CD4-positive, alpha-beta T cell (primary cell): ENCODE measurements at places on chromosomes 16 and 17. TPM values are rescaled to one million over a fixed set of nuclear protein-coding genes. Genes with fewer than 3 reads are reported as not detected.

HOXB7 gene
- total RNA-seq = not detected

RNF112 gene
- 1.4 TPM for total RNA-seq

TBC1D3H gene
- not detected for total RNA-seq

SULT1A2 gene
- total RNA-seq = 0.45 TPM

PLLP gene
- 1.8 TPM for total RNA-seq

PRSS27 gene
- total RNA-seq = 0.44 TPM

HOXB1 gene
- not detected for total RNA-seq

SDR42E2 gene
- 1.0 TPM for total RNA-seq

KRT24 gene
- not detected for total RNA-seq

ABCC12 gene
- total RNA-seq = not detected

DNA sequence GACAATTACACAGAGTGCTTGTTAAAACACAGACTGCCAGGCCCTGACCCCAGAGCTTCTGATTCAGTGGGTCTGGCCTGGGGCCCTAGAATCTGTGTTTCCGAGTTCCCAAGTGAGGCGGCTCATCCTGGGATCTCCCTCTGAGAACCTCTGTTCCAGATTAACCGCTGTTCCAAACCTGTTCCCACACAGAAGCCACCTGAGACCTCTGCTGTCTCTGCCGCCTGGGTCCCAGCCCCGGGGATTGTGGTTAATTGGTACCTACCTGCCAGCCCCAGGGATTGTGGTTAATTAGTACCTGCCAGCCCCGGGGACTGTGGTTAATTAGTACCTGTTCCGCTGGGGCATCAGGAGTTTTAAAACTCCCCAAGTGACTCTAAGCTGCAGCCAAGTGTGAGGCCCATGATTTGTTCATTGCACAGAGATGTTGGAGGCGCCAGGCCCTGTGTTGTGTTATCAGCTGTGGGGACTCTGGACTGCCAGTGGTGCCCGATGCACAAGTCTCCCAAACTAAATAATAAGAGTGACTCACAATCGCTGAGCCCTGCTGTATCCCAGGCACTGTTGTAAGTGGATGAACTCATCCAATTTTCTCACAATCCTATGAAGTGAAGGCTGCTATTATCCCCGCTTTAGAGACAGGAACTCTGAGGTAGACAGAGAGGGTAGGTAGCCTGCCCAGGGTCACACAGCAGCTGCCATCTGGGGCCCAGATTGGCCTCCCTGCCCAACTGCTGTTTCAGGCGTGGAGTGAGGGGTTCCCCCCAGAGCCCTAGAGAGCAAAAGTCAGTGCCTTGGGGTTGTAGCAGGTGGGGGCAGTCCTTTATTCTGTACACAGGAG lies 219.7 kb downstream of the IRF8 start:
- H3K27ac ChIP-seq = no peak overlapping the region
- peaks cover 6% of the 10 kb centered on the region for H3K27me3 ChIP-seq
- no peak for DNase-seq
- H3K4me1 ChIP-seq = no peaks in the 10 kb centered on the region

DNA sequence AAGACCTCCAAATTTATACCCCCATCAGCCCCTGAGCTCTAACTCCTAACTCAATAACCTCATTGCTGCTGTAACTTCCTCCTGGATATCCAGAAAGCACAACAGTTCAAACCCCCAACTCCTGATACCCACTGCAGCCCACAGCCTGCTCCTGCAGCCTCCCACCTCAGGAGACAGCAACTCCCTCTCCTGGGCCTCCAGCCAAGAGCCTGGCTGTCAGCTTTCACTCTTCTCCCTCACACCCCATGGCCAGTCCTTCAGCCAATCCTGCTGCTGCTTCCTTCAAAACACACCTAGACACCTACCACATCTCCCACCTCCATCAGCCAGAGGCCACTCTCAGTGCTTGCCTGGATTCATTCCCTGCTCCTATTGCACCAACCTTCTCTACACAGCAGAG lies 5.4 kb downstream of the GINS2 start:
- no peaks in the 10 kb centered on the region for H3K27me3 ChIP-seq
- H3K27ac ChIP-seq = no peak overlapping the region
- no peak overlapping the region for H3K4me3 ChIP-seq
- H3K4me1 ChIP-seq = peaks cover 31% of the 10 kb centered on the region
- peaks cover 2% of the 10 kb centered on the region for H3K36me3 ChIP-seq
- no peak for DNase-seq

- H3K36me3 ChIP-seq = no peaks in the 10 kb centered on the region
- no peaks in the 10 kb centered on the region for H3K27me3 ChIP-seq
- H3K4me1 ChIP-seq = peaks cover 20% of the 10 kb centered on the region
These were observed 723 bp upstream of the SPAG5 start for GRCh38 chr17:28599311-28600184.

GRCh38 chr17:45013021-45013997 lies 38.1 kb downstream of the DCAKD start:
- H3K4me3 ChIP-seq = no peak overlapping the region
- peaks cover 3% of the 10 kb centered on the region for H3K4me1 ChIP-seq
- H3K36me3 ChIP-seq = no peaks in the 10 kb centered on the region

GRCh38 chr16:17511340-17511739 lies 40.6 kb upstream of the XYLT1 start:
- H3K36me3 ChIP-seq = no peaks in the 10 kb centered on the region
- no peak overlapping the region for H3K27ac ChIP-seq
- no peaks in the 10 kb centered on the region for H3K4me1 ChIP-seq
- DNase-seq = no peak

DNA sequence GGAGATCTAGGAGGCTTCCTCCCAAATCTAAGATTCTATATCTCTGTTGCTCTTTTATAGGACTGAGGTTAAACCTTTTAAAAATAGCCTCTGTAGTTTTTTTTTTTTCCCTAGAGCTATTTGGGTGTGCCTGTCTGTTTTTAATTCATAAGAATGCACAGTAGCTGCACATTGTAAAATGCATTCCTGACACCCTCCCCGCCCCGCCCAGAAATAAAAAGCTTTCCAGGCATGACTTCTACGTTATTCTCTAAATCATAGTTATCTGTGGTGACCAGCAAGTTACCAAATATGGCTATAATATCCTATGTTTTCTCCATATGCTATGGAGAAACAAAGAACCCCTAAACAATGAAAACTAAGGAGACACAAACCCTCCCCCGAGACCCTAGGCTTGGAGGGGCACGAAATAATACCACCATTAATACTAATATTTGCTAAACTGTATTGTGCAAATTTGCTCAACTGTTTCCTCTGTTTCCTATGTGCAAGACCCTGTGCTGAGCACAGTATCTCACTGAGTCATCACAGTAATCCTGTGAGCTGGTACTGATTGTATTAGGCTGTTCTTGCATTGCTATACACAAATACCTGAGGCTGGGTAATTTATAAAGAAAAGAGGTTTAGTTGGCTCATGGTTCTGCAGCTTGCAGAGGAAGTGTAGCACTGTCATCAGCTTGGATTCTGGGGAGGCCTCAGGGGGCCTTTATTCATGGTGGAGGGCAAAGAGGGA lies 388.3 kb downstream of the CA10 start:
- H3K27ac ChIP-seq = no peak overlapping the region
- peaks cover 5% of the 10 kb centered on the region for H3K27me3 ChIP-seq
- H3K36me3 ChIP-seq = no peaks in the 10 kb centered on the region
- H3K4me3 ChIP-seq = no peak overlapping the region
- no peaks in the 10 kb centered on the region for H3K4me1 ChIP-seq
- no peak for DNase-seq

DNA sequence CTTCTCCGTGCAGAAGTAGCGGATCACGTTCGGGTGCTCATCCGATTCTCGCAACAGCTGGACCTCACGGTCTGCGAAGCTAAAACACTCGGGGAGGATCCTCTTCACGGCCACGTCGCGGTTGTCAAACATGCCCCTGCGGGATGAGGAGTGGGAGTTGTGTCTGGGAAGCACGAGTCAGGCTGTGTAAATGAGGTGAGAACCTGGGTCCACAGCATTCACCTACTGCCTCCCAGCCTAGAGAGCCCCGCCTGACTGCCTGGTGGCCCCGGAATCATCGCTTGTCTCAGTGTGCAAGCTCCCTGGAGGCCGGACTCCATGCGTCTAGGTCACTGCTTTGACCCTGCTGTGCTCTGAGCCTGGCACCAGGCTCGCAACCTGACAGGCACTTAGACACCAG lies 33.9 kb upstream of the ICAM2 start:
- H3K36me3 ChIP-seq = peaks cover 88% of the 10 kb centered on the region
- no peak for DNase-seq
- no peak overlapping the region for H3K4me3 ChIP-seq
- H3K4me1 ChIP-seq = peaks cover 69% of the 10 kb centered on the region
- no peaks in the 10 kb centered on the region for H3K27me3 ChIP-seq

- H3K4me3 ChIP-seq = peak overlapping the region; percentile 60
- no peak overlapping the region for H3K27ac ChIP-seq
- peaks cover 41% of the 10 kb centered on the region for H3K4me1 ChIP-seq
- peaks cover 63% of the 10 kb centered on the region for H3K27me3 ChIP-seq
These were observed 786 bp upstream of the CACNA1G start for GRCh38 chr17:50559674-50560184.

GRCh38 chr17:50189550-50190292 lies 11.7 kb downstream of the COL1A1 start:
- H3K27ac ChIP-seq = no peak overlapping the region
- no peaks in the 10 kb centered on the region for H3K36me3 ChIP-seq
- no peak for DNase-seq
- H3K4me1 ChIP-seq = peaks cover 1% of the 10 kb centered on the region
- H3K27me3 ChIP-seq = peaks cover 4% of the 10 kb centered on the region

DNA sequence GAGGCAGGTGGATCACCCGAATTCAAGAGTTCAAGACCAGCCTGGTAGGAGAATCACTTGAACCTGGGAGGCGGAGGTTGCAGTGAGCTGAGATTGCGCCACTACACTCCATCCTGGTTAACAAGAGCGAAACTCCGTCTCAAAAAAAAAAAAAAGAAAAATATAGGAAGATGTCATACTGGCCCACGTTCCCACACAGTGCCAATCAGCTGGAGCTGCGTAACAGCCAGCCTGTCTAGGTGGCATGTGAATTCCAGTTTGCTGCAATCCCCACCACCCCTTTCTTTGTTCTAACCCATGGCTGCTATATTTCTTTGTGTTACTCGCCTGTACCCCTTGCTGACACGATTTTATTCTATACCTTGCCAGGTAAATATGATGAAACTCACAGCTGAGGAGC lies 7.5 kb downstream of the NFATC2IP start:
- peaks cover 7% of the 10 kb centered on the region for H3K4me1 ChIP-seq
- DNase-seq = no peak
- H3K36me3 ChIP-seq = peaks cover 86% of the 10 kb centered on the region
- H3K27me3 ChIP-seq = no peaks in the 10 kb centered on the region
- no peak overlapping the region for H3K27ac ChIP-seq

- H3K27me3 ChIP-seq = no peaks in the 10 kb centered on the region
- no peak for DNase-seq
- H3K27ac ChIP-seq = no peak overlapping the region
- H3K36me3 ChIP-seq = peaks cover 10% of the 10 kb centered on the region
These were observed 56.5 kb upstream of the ERN1 start for GRCh38 chr17:64186171-64187092.

GRCh38 chr16:79836144-79836543 lies 235.6 kb upstream of the MAF start:
- no peaks in the 10 kb centered on the region for H3K4me1 ChIP-seq
- H3K4me3 ChIP-seq = no peak overlapping the region
- no peaks in the 10 kb centered on the region for H3K27me3 ChIP-seq
- no peak overlapping the region for H3K27ac ChIP-seq

- no peak overlapping the region for H3K27ac ChIP-seq
- no peak for DNase-seq
- H3K4me3 ChIP-seq = no peak overlapping the region
- no peaks in the 10 kb centered on the region for H3K4me1 ChIP-seq
- H3K36me3 ChIP-seq = no peaks in the 10 kb centered on the region
These were observed 40.2 kb downstream of the JPH3 start for GRCh38 chr16:87642491-87642890.

DNA sequence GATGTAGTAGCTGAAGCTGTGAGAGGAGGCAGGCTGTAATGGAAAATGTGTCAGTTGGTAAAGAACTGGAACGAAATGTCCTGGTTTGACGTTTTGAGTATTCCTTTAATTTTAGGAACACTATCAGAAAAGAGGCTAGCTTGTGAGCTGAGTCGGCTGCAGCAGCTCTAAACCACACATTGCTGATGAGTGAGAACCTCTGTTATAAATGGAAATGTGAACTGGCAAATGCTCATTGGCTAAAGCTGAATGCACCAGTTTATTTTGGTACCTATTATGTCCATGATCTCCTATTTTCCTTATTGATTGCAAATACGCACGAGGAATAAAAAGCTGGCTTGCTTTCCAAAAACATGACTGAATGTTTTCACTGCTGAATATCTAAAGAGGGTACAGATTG lies 11.0 kb upstream of the WIPI1 start:
- no peak overlapping the region for H3K27ac ChIP-seq
- H3K36me3 ChIP-seq = no peaks in the 10 kb centered on the region
- DNase-seq = no peak
- H3K27me3 ChIP-seq = peaks cover 6% of the 10 kb centered on the region
- H3K4me1 ChIP-seq = no peaks in the 10 kb centered on the region
